Stimulated activated CD4-positive, alpha-beta T cell treated with anti-CD3 and anti-CD28 coated beads, Interleukin-1b, Interleukin-23, amount 100 ng/mL, for 4 hours (primary cell): ENCODE measurements at places on chromosomes 12 and 14.
A peak's percentile ranks its signal among the peaks of the same experiment; 100 is the strongest.

- no peak for DNase-seq
Observed at GRCh38 chr14:23431486-23431885, 4.0 kb downstream of the MYH7 start.

GRCh38 chr12:110037315-110037714 lies 11.0 kb downstream of the C12orf76 start:
- DNase-seq = no peak

DNA sequence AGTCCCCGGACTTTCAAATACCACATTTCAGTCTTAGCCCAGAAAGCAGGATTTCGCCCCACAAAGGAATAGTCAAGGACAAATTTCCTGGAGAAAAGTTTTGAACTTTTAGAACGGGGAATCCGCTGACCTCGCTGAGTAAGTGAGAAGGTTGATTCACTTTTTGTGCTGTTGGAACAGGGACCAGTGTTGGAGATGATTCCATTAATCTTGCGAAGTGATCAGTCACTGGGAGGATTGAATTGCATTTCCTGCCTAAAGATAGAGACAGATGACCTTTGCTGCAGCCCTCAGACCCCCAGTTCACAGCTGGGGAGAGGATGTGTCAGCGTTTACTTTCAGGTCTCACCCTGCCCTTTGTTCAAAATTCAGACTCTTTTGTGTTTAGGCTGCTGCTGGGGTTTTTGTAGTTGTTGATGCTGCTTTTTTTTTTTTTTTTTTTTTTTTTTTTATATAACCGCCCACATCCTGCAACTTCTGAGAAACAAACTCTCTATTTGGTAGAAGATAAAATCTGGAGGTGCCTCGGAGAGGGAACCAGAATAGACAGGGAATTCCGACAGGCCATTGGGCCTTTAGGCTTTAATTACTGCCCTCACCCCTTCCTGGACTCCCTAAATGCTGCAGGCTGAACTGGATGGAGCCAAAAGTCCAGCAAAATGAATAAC lies 9.8 kb upstream of the KDM2B start:
- peak; percentile 46 for DNase-seq

- no peak for DNase-seq
Observed at GRCh38 chr12:19432309-19433170, 6.8 kb upstream of the AEBP2 start.

GRCh38 chr12:53185582-53186153 lies 4.9 kb upstream of the CSAD start:
- no peak for DNase-seq

- DNase-seq = no peak
Observed at GRCh38 chr14:24179961-24180796, 8.3 kb downstream of the REC8 start.

DNA sequence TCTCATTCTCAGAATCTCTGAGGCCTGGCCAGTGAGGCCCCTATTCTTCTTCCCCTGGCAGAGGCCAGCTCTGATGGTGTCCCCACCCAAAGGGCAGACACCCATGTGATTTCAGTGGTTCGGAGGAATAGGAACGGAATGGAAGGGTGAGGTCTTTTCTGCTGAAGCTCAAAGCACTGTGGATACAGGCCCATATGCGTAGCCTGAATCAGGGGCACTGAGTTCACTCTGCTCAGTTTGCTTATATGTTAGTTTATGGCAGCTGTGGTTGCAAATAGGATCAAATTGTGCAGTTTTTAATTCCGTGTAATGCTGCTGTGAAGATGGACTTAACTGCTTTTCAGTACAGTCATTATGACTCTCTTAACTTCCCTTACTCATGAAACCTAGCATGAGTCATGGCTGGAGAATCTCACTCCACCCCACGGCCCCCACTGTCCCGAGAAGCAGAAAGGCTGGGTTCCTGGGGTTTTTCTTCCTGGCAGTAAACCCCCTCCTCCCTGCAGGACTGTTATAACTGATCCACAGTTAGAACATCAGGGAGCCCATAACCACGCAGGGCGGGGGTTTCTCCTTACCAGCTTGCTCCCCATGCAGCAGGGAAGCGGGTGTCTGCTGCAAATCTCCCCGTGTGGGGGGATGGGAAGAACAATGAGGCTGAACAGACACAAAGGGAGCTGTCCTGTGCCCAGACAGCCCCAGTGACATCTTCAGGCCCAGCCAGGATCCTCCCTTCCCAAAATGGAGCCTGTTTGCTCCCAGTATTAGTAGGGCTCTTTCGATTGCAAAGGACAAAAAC lies 122.7 kb downstream of the SLC38A6 start:
- DNase-seq = no peak

- no peak for DNase-seq
Observed at GRCh38 chr12:94042321-94042720, 106.1 kb upstream of the PLXNC1 start.

- DNase-seq = no peak
Observed at GRCh38 chr12:125683748-125684381, 618.6 kb downstream of the AACS start.

DNA sequence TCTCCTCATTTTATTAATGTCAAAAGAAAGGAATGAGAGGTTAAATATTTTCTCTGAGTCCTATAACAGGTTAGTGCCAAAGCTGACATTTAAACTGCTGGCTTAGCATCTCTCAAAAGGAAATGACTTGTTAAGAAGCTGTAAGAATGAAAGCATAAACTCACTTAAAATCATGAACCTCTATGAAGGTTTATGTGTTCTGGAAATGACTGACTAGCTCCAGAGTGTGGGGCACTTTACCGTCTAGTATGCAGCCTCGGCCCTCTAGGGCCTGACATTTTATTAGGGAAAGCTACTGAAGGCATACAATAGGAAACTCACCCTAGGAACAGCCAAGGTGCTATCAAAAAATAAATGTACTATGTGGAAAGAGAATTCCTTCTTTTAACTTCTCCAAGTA lies 35.1 kb downstream of the SPX start:
- DNase-seq = no peak

- DNase-seq = no peak
Observed at GRCh38 chr14:102046337-102047278, 40.2 kb downstream of the HSP90AA1 start.

GRCh38 chr14:90681929-90682328 lies 134.3 kb downstream of the TTC7B start:
- no peak for DNase-seq

GRCh38 chr14:75096959-75097358 lies 27.5 kb downstream of the ZC2HC1C start:
- DNase-seq = no peak

DNA sequence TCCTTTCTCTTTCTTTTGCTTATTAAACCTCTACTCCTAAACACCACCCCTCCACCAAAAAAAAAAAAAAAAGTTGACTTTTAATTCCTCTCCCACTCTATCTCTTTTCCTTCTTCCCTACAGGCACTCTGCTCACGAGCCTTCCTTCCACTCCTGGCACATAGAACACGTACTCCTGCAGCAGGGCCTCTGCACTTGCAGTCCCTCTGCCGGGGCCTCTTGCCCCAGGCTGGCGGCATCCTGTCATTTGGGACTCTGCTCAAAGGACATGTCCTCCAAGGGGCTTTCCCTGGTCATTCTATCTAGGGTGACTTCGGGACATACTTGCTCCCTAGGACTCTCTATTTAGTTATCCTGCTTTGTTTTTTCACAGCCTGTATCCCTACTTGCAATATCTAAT lies 7.7 kb downstream of the FOS start:
- DNase-seq = no peak

- DNase-seq = no peak
Observed at GRCh38 chr12:25689996-25690501, 137.0 kb upstream of the LMNTD1 start.
